CD4-positive, alpha-beta T cell (primary cell): ENCODE measurements at places on chromosomes 11 and 22.

- DNase-seq = no peak
These were observed 1995.6 kb upstream of the RAG2 start for GRCh38 chr11:38593649-38594048.

DNA sequence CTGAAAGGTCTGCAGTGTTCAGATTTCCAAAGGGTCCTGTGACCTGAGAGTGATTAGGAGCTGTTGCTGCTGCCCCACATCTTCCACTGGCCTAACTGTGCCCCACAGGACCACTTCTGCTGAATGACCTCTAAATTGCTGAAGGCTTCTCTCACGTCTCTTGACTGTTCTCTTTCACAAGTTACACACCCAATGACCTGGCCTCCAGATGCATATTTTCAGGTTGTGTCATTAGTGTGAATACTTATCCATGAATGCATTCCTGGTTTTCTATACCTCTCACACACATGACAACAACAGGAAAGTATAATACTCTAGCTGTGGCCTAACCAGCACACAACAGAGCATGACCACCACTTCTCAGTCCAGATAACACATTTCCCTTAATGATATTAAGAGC lies 15.4 kb downstream of the PRR14L start:
- no peak for DNase-seq

DNA sequence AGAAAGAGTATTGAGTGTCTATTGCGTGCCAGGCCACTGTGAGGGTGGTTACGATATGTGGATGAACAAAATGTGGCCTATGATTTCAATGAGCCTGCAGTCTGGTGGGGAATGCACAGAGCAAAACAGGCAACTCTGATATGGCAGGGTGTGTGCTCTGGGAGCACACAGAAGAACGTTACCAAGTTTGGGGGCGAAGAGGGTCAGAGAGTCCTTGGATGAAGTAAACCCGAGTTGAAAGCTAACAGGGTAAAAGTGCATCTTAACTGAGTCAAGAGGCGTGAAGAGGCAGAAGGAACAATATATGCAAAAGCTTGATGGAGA lies 258 bp downstream of the CFAP68 start:
- DNase-seq = no peak

DNA sequence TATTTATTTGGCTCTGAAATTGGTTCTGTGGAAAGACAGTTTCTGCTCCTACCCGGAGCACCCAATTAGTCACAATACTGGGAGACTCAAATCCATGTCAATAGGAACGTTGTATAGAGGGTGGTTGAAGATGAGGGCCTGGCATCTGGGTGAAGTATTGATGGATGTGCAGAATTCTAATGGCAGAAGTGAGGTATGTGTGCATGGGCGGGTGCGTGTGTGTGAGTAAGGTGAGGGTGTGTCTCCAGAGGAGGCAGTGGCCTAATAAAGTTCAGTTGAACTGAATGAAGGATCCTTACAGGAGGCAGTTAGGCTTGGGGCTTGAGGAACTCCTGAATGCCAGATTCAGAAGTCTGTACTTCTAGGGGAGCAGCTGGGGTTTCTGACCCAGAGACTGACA lies 71.8 kb upstream of the B3GAT1 start:
- DNase-seq = no peak

DNA sequence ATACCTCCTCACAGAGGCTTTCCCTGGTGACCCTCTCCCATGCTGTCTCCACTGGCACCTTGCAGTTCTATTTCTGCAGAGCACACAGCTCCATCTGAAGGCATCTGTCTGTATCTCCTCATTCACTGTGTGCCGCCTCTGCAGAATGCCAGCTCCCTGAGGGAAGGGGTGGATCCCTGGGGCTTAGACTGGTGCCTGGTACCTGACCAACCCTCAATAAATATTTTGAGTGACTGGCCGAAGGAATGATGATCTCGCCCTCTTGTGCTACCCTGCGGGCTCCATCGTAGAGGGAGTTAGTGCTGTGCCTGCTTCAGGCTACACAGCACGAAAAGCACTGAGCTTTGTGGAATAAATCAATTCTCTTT lies 1.6 kb downstream of the CBX7 start:
- no peak for DNase-seq

GRCh38 chr22:36224245-36224644 lies 15.1 kb downstream of the APOL2 start:
- DNase-seq = no peak

DNA sequence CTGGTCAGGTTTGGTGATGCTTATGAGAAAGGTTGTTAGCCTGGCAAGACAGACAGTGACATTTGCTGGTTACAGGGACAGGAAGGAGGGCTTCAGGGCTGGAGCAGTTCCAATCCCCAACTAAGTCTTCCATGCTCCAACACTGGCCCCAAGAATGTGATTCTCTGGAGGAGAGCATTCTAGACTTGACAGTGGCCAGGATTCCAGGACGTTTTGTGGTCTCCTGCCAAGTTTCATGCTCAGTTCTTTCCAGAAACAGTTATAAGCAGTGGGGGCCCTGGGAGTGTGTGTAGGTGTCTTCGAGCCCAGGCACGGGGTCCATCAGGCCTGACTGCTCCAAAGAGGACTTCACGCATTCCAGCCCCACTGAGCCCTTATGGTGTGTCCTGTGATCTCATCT lies 8.9 kb upstream of the GRK3 start:
- no peak for DNase-seq

GRCh38 chr11:64144587-64145472 lies 21.1 kb downstream of the MACROD1 start:
- DNase-seq = no peak

GRCh38 chr11:134086376-134086775 lies 17.5 kb downstream of the JAM3 start:
- no peak for DNase-seq

DNA sequence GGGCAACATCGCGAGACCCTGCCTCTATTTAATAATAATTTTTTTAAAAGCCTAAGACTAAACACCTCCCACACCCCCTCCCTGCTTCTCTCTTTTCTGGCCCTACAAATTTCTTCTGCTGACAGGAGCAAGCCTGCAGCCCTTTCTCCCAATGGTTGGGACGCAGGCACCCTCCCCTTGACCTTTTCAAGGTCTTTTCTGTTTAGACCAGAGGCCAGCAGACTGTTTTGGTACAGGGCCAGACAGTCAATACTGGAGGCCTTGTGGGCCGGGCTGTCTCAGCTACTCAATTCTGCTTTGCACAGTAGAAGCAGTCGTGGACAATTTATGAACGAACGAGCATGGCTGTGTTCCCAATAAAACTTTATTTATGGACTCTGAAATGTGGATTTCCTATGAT lies 92.3 kb downstream of the SCN3B start:
- no peak for DNase-seq

DNA sequence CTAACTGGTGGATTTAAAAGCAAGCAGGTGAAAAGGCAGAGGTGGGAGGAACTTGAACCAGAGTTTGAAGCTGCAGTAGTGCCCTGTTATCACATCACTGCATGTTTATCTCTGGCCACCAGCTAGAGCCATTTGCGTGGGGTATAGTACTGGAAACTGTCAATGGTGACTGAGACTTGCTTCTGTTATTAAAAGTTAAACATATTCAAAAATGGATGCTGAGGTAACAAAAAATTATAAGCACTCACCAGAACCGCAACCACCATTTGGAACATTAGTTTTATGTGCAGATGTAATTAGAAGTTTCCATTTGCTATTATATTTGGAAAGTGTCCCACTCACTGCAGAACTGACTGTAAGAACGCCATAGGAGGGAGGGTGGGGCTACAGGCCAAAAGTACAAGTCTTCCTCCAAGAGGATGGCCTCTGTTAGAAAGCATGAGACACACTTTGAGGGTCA lies 1.2 kb upstream of the CD59 start:
- no peak for DNase-seq

DNA sequence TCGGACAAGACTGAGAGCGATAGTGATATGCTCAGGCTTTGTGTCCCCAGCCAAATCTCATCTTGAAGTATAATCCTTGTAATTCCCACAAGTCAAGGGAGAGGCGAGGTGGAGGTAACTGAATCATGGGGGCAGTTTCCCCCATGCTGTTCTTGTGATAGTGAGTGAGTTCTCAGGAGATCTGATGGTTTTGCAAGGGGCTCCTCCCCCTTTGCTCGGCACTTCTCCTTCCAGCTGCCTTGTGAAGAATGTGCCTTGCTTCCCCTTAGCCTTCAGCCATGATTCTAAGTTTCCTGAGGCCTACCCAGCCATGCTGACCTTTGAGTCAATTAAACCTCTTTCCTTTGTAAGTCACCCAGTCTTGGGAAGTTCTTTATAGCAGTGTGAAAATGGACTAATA lies 7.5 kb upstream of the FOLR2 start:
- no peak for DNase-seq

- DNase-seq = no peak
These were observed 36.2 kb downstream of the FZD4 start for GRCh38 chr11:86918973-86919372.

- no peak for DNase-seq
These were observed 232.0 kb downstream of the BUD13 start for GRCh38 chr11:116540645-116541304.

DNA sequence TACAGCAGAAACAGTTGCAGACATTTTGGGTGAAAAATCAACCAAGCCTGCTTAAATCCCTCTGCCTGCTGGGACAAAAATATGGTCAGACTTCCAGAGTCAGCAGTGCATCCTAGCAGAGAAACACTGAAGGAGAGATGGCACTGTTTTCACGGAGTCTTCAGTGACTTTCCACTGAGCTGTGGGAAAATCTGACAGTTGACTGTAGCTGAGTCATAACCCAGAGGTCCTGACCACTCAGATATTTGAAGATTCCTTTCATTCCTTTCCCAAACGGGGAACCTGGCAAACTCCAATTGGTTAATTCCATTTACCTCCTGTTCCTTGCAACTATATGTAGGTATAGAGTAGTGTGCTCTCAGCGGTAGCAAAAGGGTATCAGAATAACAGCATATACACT lies 20.9 kb upstream of the UPB1 start:
- DNase-seq = no peak

DNA sequence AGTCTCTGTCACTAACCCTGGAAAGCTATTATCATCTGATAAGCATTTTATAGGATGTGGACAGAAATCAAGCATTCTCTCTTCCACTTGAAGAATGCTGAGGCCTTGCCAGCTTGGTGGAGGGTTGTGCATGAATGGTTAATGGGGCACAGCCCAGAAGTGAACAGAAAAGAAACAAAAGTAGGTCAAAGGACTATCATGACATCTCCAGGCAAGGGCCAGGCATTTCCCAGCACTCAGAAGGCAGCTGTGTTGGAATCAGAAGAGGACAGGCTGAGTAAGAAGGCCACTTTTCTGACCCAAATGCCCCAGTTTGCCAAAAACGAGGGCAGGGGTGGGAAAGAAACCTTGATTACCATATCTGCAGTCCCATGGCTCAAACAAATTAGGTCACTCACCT lies 12.4 kb downstream of the TENM4 start:
- no peak for DNase-seq
